ENCODE measurements at places on chromosomes 2 and 18.

GRCh38 chr2:56444339-56444738 is 260.5 kb downstream of the CCDC85A start:
- no peak for DNase-seq

GRCh38 chr2:100350661-100351185 is 28.4 kb upstream of the LONRF2 start:
- no peak for DNase-seq

DNA sequence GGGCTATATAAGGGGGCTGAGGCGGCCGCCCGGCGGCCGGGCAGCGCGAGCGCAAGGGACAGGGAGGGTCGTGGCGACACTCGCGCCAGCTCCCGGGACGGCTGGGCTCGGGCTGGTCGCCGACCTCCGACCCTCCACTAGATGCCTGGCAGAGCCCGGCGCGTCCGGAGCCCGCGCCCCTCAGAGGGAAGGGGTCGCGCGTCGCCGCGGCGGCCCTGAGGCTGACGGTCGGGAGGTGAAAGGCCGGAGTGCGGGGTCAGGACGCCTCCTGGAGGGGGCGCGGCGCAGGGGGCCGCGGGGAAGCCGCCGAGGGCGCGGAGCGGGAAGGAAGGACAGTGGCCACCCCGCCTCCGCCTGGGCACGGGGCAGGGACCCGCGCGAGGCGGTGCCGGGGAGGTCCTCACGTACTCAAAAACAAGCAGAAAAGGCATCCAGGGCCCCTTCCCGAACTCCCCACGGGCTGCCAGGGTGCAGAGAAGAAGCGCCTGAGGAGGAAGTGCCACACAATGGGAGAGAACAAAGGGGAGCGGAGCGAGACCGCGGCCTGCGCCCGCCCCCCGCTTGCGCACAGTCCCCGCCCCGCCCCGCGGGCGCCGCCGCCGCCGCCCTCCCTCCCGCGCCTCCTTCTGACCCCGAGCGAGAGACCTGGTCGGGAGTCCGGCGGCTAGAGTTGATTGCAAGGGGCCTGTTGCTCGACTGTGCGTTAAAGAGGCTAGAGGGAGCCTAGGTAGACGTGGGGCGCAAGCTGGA is 776 bp upstream of the KLF7 start:
- DNase-seq: peak; percentile 64

- DNase-seq: no peak
Observed at GRCh38 chr2:21642647-21643046, 518.9 kb downstream of the TDRD15 start.

GRCh38 chr2:14234911-14235310 is 397.6 kb upstream of the LRATD1 start:
- DNase-seq: no peak

DNA sequence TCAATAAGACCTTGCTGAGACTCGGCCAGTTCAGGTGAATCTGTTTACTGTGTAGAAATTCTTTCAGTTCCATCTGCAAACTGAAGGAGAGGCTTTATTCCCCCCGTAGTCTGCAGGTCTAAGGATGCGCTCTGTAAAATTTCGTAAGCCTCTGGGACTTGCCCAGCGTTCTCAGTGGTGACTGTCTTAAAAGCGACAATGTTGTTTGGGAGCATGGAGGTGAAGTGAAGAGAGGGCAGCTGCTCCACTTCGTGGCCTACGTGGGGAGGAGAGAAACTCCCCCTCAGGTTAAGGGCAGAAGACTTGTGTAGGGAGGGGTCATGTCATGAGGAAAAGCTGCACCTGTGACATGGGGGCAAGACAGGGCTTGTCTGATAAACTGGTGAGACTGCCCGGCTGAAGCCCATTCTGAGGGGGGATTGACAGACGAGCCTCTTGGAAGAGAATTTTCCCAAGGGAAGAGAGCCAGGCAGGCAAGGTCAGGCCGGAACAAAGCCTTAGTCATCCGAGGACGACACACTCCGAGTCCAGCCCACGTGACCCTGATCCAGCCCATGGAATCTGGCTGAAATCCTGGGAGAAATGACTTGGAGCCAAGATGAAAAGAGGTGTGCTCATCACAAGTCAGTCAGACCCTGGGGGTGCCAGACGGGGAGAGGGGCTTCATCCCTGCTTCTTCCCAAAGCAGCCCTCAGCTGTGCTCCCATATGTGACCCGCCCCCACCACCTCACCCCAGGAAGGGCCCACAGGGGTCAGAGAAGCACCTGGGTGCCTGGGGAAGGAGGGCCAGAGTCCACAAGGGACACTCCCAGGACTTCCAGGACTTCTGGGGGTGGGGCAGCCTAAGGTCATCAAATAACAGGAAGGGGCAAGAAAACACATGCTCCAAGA is 88.5 kb upstream of the SH3BP4 start:
- DNase-seq: no peak

- no peak for DNase-seq
Observed at GRCh38 chr2:120709608-120710041, 26.0 kb upstream of the GLI2 start.

- DNase-seq: no peak
Observed at GRCh38 chr18:76963936-76964335, 141.6 kb downstream of the ZNF236 start.

DNA sequence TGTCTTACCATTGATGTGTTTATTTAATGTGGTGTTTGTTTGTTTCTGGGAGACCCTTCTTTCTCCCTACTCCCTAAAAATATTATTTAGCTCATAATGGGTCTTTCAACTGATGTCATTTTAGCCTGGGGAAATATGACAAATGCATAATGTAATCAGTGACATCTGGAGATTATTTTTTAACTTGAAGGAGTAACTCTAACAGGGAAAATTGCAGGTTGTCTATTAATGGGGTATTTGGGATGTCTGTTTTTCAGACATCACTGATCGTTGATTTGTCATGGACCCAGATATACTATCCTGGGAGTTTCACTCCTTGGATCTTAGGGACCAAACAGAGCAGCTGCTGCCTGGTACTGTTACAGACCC is 230.4 kb downstream of the LOXHD1 start:
- no peak for DNase-seq

DNA sequence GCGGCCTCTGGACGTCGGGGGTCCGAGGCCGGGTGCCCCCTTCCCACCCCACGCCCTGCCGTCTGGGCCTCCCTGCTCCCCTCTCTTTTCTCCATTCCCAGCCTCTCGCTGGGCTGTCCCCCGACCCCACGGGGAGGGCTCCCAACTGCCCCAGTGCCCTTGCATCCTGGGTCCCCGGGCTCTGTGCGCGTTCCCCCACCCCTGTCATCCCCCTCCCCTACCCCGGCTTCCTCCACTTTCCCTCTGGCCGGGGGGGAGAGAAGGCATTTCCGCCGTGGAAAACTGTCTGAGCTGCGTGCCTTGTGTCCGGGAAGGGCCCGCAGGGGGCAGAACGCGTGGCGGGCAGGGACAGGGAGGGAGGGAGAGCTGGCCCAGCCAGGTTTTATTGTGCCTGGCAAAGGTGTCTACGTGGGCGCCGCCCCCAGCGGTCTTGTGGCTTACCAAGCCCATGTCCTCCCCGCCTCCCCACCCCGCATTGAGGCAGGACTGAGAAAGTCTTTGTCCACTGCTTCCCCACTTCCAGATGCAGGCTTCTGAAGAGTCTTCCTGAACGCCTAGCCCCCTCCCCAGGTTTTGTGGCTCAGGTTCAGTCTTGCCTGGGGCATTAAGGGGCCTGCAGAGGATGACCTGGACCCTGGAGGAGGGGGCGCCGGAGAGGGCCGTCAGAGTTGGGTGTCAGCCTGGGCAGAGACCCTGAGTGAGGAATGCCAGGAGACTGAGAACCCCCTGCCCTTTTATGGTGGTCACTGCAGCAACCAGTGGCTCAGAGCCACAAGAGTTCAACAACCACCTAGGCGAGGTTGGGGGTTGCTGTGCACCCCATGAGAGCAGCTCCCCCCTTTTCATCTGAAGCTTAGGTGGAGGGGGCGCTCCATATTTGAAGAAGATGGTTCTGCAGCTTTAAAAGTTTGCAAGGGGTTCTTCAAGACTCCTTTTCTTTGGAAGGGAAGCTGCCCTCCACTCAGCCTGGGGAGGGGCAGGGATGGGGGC is 1.3 kb downstream of the ITM2C start:
- no peak for DNase-seq

- DNase-seq: no peak
Observed at GRCh38 chr2:235834781-235835180, 333.4 kb downstream of the GBX2 start.

DNA sequence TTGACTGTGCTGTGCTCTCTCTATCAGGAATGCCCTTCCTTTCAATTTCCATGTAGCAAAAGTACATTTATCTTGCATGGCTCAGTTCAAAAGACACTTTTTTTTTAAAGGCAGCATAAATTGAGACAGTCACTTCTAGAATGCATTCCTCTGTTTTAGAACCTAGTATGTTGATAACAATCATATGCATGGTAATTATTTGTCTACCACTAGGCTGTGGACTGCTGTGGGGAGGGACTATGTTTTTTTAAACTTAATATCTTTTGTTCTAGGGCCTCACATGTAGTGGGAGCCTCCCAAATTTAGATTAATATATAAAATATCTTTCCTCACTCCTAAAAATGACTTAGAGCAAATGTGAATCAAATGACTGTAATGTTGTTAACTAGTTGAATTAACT is 269.9 kb downstream of the MEIS1 start:
- DNase-seq: no peak

- no peak for DNase-seq
Observed at GRCh38 chr2:137741784-137742362, 222.4 kb upstream of the HNMT start.

- DNase-seq: no peak
Observed at GRCh38 chr2:115480741-115481140, 1038.3 kb downstream of the DPP10 start.

DNA sequence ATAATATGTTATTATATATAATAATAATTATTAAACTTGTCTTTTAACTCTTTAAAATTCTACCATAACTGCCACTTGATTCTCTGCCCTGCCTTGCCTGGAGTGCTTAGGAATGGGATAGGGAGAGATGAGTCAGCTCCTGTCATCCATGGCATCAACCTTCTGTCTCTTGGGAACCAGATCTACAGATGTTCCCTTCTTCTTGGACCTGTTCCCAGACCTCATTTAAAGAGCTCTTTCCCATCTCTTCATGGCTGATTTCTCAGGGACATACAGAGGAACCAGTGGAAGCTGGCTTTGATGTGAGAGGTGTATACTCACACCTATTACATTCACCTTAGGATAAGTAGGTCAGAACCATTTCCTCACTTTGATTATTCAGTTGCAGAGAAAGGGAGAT is 155.3 kb upstream of the MYO3B start:
- DNase-seq: peak; percentile 87

DNA sequence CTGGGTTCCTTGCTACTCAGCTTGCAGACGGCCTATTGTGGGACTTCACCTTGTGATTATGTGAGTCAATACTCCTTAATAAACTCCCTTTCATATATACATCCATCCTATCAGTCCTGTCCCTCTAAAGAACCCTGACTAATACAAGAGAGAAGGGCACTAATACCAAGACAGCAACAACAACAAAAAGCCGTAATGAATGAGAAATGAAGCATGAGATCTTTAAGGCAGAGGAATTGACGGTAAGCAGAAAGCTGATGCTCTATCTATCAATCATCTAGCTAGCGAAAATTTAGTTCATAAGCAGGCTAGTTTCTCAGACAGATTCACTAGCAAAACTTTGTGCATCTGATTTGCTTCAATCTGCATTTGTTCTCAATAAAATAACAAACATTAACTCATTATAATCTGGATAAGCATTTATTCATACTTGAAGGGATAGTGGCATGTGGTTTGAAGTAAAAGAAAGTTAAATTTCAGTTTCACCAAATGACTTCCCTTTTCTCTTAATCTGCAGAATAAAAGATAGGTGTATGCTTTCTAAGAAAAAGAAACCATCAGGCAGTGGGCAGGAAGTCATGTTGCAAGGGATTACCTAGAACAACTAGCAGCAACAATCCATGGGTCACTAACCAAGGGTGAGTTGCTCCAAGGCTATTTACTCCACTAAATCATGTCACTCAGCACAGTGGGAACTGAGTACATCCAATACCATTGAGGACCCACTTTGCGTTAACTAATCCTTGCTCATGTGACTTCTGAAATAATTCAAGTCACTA is 376.5 kb downstream of the TMEM182 start:
- DNase-seq: no peak

- no peak for DNase-seq
Observed at GRCh38 chr18:830315-830901, 18.4 kb upstream of the YES1 start.

GRCh38 chr18:54743605-54743995 is 84.7 kb upstream of the RAB27B start:
- DNase-seq: no peak

DNA sequence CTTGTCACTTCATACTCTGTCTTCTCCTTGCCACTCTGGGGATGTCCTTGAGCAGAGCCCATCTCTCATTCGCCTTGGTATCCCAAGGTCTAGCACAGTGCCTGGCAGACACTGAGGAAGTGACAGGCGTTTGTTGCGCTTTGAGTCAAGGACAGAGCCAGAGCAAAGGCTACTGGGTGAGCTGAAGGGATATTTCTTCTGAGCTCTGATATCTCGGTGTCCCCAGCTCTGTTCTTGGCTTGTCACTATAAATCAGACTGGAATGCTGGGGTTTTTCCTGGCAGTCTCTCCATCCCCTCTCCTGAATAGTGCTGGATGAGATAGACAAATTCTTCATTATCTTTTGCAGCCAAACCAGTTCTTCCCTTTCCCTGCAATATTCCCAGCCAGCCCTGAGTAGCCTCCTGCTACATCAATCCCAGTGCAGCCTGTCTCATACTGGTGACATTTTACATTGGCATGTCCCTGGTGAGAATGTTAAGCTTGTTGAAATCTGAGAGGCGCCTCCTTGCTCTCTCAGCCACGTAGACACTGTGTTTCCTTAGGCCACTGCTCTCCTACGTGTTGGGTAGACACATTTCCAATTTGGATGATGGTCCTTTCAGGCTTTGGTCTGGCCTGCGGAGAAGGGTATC is 61.7 kb downstream of the CTIF start:
- no peak for DNase-seq

GRCh38 chr2:51085420-51086068 is 53.6 kb upstream of the NRXN1 start:
- DNase-seq: no peak

GRCh38 chr2:220078439-220078838 is 451.0 kb downstream of the SLC4A3 start:
- DNase-seq: no peak

DNA sequence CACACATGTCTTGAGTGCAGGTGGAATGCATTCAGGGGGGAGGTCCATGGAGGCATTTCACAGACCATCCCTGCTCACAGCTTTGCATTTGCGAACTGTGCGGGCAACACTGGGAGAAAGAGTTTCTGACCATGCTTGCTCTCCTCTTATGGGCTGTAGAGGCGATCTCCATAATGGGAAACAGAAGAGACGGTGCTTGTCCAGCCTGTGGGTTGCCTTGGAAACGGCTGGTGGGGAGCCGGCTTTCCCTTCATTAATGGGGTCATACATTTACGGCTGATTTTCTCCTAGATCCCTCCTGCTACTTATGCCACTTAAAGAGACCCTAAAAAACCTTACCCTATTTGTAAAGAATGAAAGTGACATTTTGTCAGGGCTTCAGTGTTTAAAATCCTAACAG is 147.4 kb downstream of the SOX11 start:
- no peak for DNase-seq

DNA sequence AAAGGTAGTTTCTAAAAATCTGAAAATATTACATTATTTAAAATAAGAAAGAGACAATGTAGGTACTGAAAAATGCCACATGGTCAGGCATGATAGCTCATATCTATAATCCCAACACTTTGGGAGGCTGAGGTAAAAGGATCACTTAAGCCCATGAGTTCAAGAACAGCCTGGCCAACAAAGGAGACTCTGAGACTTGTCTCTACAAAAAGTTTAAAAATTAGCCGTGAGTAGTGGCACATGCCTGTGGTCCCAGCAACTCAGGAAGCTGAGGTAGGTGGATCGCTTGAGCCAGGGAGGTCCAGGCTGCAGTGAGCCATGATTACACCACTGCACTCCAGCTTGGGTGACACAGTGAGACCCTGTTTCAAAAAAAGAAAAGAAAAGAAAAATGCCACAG is 21.8 kb downstream of the ATAD2B start:
- DNase-seq: no peak
